ENCODE measurements at places on chromosomes 3 and 15.

- DNase-seq = no peak
Observed at GRCh38 chr15:80208758-80209734, 43.0 kb downstream of the CTXND1 start.

GRCh38 chr15:99050328-99050980 is 42.9 kb upstream of the PGPEP1L start:
- no peak for DNase-seq

GRCh38 chr3:144096016-144096415 is 124.4 kb downstream of the DIPK2A start:
- DNase-seq = no peak

DNA sequence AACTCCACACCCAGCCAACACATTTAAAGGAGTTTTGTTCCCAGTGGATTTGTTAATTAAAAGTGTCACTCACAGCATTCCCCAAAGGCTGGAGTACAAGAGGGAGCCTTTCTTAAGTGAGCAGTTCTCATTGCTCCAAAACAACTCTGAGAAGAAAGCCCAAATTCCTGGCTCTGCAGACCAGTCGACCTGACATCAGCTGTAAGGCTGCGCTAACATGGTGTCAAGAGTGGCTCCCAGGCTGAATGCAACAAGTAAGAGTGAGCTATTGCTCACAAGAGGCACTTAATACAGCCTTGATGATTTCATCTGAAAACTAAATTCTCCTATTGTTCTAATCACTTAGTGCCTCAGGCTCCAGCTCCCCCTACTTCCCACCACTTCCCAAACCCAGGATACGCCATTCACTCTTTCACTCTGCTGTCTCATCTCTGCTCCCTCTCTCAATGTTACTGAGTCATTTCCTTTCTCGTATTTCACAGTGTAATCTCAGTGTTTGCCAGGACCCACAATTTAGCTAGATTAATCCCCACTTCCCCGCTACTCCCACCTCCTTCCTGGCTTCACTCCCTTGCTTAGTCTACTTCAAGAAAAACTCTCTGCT is 81.8 kb downstream of the WWTR1 start:
- DNase-seq = peak; percentile 38

DNA sequence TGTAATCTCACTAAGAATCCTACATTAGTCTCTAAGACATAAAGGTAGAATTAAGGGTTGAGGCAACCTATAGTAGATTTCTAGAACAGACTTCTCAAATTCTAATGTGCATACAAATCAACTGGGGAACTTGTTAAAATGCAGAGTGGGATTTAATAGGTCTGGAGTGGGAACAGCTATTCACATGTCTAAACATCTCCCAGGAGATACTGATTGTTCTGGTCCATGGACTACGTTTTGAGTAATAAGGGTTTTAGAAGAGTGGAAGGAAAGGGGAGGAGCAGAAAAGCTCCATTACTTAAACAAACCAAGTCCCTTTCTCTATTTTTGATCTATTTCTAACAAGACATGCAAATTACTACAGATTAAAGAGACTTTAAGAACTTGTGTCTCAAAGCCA is 524.8 kb downstream of the TUSC7 start:
- peak; percentile 27 for DNase-seq

GRCh38 chr3:46435081-46435726 is 28.1 kb downstream of the CCRL2 start:
- DNase-seq = no peak

GRCh38 chr15:71440489-71441110 is 325.3 kb downstream of the THSD4 start:
- DNase-seq = peak; percentile 81

GRCh38 chr15:57662802-57663201 is 43.7 kb upstream of the POLR2M start:
- no peak for DNase-seq

- DNase-seq = no peak
Observed at GRCh38 chr15:23578521-23579150, 13.2 kb downstream of the MKRN3 start.

GRCh38 chr3:74535281-74535680 is 79.2 kb downstream of the CNTN3 start:
- DNase-seq = no peak

All from hippocampal formation (tissue), 2 donors.